ENCODE measurements at places on chromosomes 6 and 20. TPM values are rescaled to one million over a fixed set of nuclear protein-coding genes. Genes with fewer than 3 reads are reported as not detected.
A peak's percentile ranks its signal among the peaks of the same experiment; 100 is the strongest.

MDFI gene
- 37.3 TPM for total RNA-seq

- no peaks in the 10 kb centered on the region for H3K36me3 ChIP-seq
- peak within 1 kb of the TSS; percentile 81 for H3K4me3 ChIP-seq
- no peak for DNase-seq
- no peaks in the 10 kb centered on the region for H3K27me3 ChIP-seq
- H3K27ac ChIP-seq: peak within 1 kb of the TSS; percentile 74
Observed at GRCh38 chr6:89412071-89413005, at the start of gene RRAGD. Gene RRAGD, minus strand, starts transcription at chr6:89412273. Its CDS starts 280 bp downstream, at chr6:89411993.

- no peaks in the 10 kb centered on the region for H3K27me3 ChIP-seq
- no peaks in the 10 kb centered on the region for H3K36me3 ChIP-seq
- H3K27ac ChIP-seq: no peak overlapping the region
- H3K4me1 ChIP-seq: no peaks in the 10 kb centered on the region
- H3K4me3 ChIP-seq: no peak overlapping the region
Observed at GRCh38 chr6:142395768-142396231, 94.0 kb downstream of the ADGRG6 start.

DNA sequence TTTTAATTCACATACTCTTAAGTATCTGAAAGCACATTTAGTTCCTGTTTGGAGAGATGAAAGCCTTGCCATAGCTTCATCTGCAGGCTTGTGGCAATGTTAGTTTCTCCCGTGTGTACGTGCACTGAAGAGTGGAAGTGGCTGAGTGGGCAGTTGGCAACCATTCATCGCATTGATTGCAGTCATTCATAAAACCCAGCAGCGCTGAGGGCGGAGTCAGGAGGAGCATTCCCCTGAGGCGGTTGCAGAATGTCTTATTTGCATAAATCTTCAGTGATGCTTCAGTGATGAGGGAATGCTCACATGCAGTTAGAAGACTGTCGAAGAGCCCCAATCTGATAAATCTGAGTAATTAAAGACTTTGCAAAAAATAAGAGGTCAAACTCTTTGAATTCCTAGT, 79.1 kb downstream of the RIMS1 start:
- no peaks in the 10 kb centered on the region for H3K36me3 ChIP-seq
- no peak for DNase-seq
- H3K27ac ChIP-seq: no peak overlapping the region
- no peaks in the 10 kb centered on the region for H3K4me1 ChIP-seq
- no peaks in the 10 kb centered on the region for H3K27me3 ChIP-seq
- H3K4me3 ChIP-seq: no peak overlapping the region

DNA sequence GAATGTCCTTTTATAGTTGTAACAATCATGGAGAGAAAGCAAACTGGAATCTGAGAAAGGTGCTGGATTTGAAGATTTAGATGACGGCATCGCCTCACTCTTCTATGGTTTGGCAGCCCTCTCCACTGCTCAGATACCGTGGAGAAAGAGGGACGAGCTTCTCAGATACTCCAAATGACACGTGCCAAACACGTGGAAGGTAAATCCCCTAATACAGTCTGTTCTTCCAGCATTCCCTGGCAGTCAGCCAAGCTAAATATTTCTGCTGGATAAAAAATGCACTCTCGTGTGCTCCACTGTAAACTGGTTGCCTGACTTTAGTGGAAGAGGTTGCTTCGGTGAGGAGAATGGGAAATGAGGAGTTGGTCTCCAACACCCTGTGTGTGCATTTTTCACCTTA, 16.7 kb upstream of the PRDM1 start:
- H3K36me3 ChIP-seq: no peaks in the 10 kb centered on the region
- H3K27me3 ChIP-seq: no peaks in the 10 kb centered on the region
- DNase-seq: no peak
- peaks cover 4% of the 10 kb centered on the region for H3K4me1 ChIP-seq
- H3K27ac ChIP-seq: no peak overlapping the region

DNA sequence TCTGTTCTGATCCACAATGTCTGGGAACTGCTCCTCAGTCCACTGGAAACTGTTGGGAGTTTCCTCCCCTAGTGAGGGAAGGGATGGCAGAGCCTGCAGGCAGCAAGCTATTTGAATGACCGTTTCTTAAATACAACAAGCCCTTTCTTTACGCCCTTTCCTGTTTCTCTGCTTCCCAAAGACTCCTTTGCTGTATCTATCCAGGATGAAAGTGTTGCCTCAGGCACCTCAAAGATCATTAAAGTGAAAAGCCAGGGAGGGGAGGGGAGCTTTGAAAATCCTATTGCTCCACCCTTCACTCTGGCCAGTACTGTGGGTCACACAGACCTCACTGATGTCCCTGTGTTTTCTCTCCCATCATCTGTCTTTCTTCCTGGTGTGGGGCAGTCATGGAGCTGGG, 213.1 kb downstream of the RNF144B start:
- H3K27me3 ChIP-seq: no peaks in the 10 kb centered on the region
- no peaks in the 10 kb centered on the region for H3K4me1 ChIP-seq
- no peak overlapping the region for H3K27ac ChIP-seq

- DNase-seq: no peak
- H3K27me3 ChIP-seq: no peaks in the 10 kb centered on the region
- H3K27ac ChIP-seq: no peak overlapping the region
- H3K4me3 ChIP-seq: no peak overlapping the region
- no peaks in the 10 kb centered on the region for H3K36me3 ChIP-seq
Observed at GRCh38 chr20:36035745-36036144, 67.4 kb downstream of the CNBD2 start.

VIP gene
- total RNA-seq: 68.0 TPM

DEFB132 gene
- total RNA-seq: not detected

GRCh38 chr6:161169696-161170095, 104.2 kb downstream of the AGPAT4 start:
- H3K36me3 ChIP-seq: no peaks in the 10 kb centered on the region
- H3K4me1 ChIP-seq: no peaks in the 10 kb centered on the region
- DNase-seq: no peak
- no peak overlapping the region for H3K27ac ChIP-seq
- H3K27me3 ChIP-seq: no peaks in the 10 kb centered on the region

PRL gene
- not detected for total RNA-seq

GRCh38 chr20:62753626-62754025, 42.6 kb upstream of the MRGBP start:
- no peak overlapping the region for H3K4me3 ChIP-seq
- no peak for DNase-seq
- H3K4me1 ChIP-seq: no peaks in the 10 kb centered on the region
- H3K36me3 ChIP-seq: no peaks in the 10 kb centered on the region
- no peak overlapping the region for H3K27ac ChIP-seq

- H3K27me3 ChIP-seq: no peaks in the 10 kb centered on the region
- no peak overlapping the region for H3K4me3 ChIP-seq
- H3K4me1 ChIP-seq: no peaks in the 10 kb centered on the region
Observed at GRCh38 chr6:54768494-54768893, 78.1 kb upstream of the FAM83B start.

GRCh38 chr6:56607111-56607752, 35.5 kb downstream of the DST start:
- no peaks in the 10 kb centered on the region for H3K36me3 ChIP-seq
- H3K27ac ChIP-seq: no peak overlapping the region
- H3K4me3 ChIP-seq: no peak overlapping the region
- H3K27me3 ChIP-seq: no peaks in the 10 kb centered on the region

GPLD1 gene
- 15.7 TPM for total RNA-seq

C6orf52 gene
- total RNA-seq: not detected

TFAP2C gene
- total RNA-seq: 20.6 TPM

- no peak overlapping the region for H3K4me3 ChIP-seq
- H3K27ac ChIP-seq: no peak overlapping the region
- no peaks in the 10 kb centered on the region for H3K36me3 ChIP-seq
- DNase-seq: no peak
- no peaks in the 10 kb centered on the region for H3K4me1 ChIP-seq
Observed at GRCh38 chr6:5729080-5729434, 277.7 kb downstream of the NRN1 start.

GRCh38 chr6:130713144-130713543, 114.1 kb upstream of the SMLR1 start:
- H3K4me1 ChIP-seq: no peaks in the 10 kb centered on the region
- H3K36me3 ChIP-seq: no peaks in the 10 kb centered on the region
- H3K4me3 ChIP-seq: no peak overlapping the region
- no peak overlapping the region for H3K27ac ChIP-seq

GRCh38 chr6:52696418-52696817, 25.5 kb downstream of the TMEM14A start:
- DNase-seq: no peak
- H3K27me3 ChIP-seq: no peaks in the 10 kb centered on the region
- no peak overlapping the region for H3K4me3 ChIP-seq
- H3K27ac ChIP-seq: no peak overlapping the region
- H3K4me1 ChIP-seq: no peaks in the 10 kb centered on the region

GRIK2 gene
- 8.8 TPM for total RNA-seq

- peaks cover 19% of the 10 kb centered on the region for H3K4me1 ChIP-seq
- no peaks in the 10 kb centered on the region for H3K27me3 ChIP-seq
- no peaks in the 10 kb centered on the region for H3K36me3 ChIP-seq
- no peak for DNase-seq
Observed at GRCh38 chr6:85449388-85449817, 480 bp upstream of the NT5E start.

DNA sequence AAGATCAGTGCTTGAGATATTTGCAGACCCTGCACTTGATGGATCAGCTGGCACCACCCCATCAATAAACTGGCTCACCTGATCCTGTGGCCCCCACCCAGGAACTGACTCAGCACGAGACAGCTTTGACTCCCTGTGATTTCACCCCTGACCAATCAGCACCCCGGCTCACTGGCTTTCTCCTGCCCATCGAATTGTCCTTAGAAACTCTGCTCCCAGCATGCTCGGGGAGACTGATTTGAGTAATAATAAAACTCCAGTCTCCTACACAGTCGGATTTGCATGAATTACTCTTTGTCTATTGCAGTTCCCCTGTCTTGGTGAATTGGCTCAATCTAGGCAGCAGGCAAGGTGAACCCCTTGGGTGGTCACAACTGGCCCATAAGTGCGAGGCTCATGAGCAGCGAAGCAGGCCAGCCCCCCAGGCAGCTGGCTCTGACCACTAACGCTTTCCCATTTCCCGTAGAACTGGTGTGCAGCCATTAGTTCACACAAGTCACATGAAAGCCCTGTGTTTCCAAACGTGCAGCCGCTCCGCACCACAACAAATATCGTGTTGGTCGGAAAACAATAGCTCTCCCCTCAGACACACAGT, 79.6 kb downstream of the RSPH3 start:
- H3K4me1 ChIP-seq: no peaks in the 10 kb centered on the region
- no peak for DNase-seq
- H3K36me3 ChIP-seq: no peaks in the 10 kb centered on the region

- no peak for DNase-seq
- no peaks in the 10 kb centered on the region for H3K36me3 ChIP-seq
- no peaks in the 10 kb centered on the region for H3K4me1 ChIP-seq
- no peaks in the 10 kb centered on the region for H3K27me3 ChIP-seq
- H3K27ac ChIP-seq: no peak overlapping the region
- H3K4me3 ChIP-seq: no peak overlapping the region
Observed at GRCh38 chr6:29907637-29908340, 34.5 kb upstream of the HLA-A start.

DNA sequence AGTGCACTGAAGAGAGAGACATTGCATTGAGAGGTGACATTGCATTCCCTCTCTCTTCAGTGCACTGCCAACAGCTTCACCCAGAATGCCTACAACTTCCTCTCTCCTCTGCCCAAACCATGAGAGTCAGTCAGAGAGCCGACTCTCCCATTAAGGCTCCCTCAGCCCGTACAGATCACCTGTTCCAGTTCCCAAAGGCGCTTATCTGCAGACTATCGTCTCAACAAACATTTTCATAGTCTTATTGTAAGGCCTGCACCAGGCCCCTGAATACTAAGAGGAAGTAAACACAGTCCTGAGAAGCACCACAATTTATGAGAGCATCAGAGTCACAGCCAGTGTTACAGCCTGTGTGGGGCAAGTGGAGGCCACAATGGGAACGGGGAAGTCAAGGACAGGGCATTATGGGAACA, 53.7 kb downstream of the GFOD1 start:
- H3K27me3 ChIP-seq: no peaks in the 10 kb centered on the region
- peaks cover 35% of the 10 kb centered on the region for H3K4me1 ChIP-seq
- no peak for DNase-seq
- no peak overlapping the region for H3K27ac ChIP-seq
- no peak overlapping the region for H3K4me3 ChIP-seq

DNA sequence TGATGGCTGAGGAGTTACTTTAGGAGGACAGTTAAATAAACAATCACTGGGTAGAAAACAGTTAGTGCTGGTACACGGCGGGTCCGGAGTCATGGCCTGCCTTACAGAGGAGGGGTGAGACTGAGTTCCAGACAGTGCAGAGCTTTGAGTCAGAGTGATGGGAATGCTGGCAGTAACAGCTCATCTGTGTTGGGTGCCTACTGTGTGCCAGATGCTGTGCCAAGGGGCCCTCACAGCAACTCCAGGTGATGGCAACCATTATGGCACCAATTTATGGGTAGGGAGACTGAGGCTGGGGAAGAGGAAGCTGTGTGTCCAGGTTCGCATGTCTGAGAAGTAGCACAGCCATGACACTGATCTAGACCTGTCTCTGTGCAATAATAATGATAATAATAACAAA, 132.6 kb downstream of the CEBPB start:
- no peaks in the 10 kb centered on the region for H3K27me3 ChIP-seq
- peaks cover 26% of the 10 kb centered on the region for H3K4me1 ChIP-seq
- no peaks in the 10 kb centered on the region for H3K36me3 ChIP-seq

PKHD1 gene
- 0.49 TPM for total RNA-seq

GRCh38 chr6:16498237-16498636, 259.9 kb downstream of the GMPR start:
- H3K36me3 ChIP-seq: no peaks in the 10 kb centered on the region
- no peak for DNase-seq
- H3K4me1 ChIP-seq: peaks cover 7% of the 10 kb centered on the region
- no peak overlapping the region for H3K27ac ChIP-seq
- no peaks in the 10 kb centered on the region for H3K27me3 ChIP-seq
- no peak overlapping the region for H3K4me3 ChIP-seq

DNA sequence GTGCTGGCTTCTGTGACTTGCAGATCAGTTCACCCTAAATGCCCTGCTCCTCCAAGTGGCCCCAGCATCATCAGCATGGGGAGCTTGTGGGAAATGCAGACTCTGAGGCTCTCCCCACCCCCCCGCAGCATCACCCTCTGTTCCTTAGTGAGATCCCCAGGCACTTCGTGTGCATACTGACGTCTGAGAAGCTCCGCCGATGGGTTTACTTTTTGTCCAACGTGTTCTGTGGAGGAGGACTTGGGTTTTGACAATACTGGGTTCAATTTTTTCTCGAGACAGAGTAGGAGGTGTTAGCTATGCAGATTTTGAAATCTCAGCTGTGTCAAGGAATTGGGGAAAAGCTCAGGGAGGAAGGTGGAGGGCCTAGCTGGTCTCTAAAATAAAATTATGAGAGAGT, 38.3 kb upstream of the ZNF831 start:
- no peak for DNase-seq
- no peaks in the 10 kb centered on the region for H3K27me3 ChIP-seq
- no peak overlapping the region for H3K4me3 ChIP-seq
- no peak overlapping the region for H3K27ac ChIP-seq

ALDH5A1 gene
- 14.2 TPM for total RNA-seq

DNA sequence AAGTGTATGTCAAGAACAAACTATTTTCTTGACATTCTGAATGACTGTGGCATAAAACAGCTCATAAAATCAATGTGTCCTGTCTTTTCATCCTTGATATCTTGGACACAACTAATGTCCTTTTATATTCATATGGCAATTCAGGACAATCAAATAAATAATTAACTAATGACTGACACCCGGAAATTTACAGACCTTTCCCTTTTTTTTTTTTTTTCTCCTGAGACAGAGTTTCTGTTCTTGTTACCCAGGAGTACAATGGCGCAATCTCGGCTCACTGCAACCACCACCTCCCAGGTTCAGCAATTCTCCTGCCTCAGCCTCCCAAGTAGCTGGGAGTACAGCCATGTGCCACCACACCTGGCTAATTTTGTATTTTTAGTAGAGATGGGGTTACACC, 107.1 kb upstream of the LGSN start:
- no peak overlapping the region for H3K4me3 ChIP-seq
- no peaks in the 10 kb centered on the region for H3K36me3 ChIP-seq
- no peak overlapping the region for H3K27ac ChIP-seq
- H3K27me3 ChIP-seq: no peaks in the 10 kb centered on the region

GGTLC1 gene
- not detected for total RNA-seq

Measured in vagina (tissue), 2 donors.